ENCODE measurements at places on chromosomes 2 and 18.

DNA sequence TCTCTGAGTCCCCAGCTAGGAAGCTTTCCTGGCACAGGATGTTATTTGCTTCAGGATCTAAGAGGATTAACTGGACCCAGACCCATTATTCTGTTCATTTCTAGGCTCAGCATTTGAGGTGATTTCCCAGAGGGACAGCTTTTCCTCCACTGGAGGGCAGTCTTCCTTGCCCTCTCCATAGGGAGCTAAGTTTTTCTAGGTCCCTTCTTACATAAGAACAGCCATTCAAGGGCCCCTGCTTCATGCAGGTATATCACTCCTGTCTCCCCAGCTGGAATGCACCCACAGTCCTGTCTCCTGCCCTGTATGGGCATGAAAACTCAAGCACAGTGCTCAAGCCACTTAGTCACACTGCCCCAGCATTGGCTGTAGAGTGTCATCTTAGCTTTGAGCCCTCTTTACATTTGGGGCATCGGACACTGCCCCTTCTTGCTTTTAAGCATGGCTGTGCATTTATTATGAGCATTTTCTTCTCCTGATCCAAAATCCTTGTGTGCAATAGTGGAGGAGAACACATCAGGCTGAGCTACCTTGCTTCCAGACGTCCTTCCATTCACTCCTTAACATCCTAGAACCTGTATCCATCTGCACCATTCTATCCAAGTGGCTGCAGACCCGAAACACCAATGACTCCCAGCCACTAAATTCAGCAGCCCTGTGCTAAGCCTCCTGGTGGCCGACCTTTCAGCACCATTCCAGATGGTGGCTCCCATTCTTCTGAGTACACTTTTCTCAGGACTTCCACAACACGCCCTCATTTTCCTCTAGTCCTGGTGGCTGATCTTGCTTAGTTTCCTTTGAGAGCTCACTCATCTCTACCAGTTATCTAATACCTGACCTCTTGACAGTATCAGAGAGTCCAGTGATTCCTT, 80.0 kb downstream of the COPS8 start:
- no peak for DNase-seq

DNA sequence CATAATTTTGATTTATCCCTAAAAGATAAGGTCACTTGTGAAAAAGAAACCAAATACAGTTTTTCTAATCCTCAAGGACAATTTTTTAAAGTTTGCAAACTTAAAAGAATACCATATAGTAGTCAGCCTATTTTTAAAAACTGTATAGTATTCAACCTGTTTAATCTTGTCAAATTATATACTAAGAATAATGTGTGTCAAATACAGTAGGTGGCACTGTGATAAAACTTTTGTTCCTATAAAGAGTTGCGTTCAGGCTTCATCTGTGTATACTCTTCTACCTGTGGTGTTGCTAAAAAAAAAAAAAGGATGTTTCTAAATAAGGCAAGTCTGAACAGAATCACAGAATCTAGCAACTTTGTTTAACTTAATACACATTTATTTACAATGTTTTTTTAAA, 68.6 kb downstream of the CCDC138 start:
- DNase-seq: no peak

DNA sequence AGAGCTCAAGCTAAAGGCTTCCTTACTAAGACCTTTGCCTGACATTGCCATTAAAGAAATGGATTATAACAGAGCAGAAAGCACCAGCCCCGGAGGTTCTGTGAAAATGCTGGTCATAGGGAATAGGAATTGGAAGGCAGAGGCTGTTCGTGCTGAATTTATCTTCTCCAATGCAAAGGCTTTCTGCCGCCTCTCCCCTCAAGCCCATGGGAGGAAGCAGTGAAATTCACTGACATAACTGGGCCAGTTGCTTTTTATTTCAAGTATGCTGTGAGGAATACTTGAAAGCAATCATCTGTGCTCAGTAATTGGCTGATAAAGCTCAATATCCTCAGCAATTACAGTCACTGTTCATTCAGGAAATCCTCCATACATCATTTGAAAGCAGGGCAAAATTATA, 85.4 kb upstream of the LINC00305 start:
- no peak for DNase-seq

DNA sequence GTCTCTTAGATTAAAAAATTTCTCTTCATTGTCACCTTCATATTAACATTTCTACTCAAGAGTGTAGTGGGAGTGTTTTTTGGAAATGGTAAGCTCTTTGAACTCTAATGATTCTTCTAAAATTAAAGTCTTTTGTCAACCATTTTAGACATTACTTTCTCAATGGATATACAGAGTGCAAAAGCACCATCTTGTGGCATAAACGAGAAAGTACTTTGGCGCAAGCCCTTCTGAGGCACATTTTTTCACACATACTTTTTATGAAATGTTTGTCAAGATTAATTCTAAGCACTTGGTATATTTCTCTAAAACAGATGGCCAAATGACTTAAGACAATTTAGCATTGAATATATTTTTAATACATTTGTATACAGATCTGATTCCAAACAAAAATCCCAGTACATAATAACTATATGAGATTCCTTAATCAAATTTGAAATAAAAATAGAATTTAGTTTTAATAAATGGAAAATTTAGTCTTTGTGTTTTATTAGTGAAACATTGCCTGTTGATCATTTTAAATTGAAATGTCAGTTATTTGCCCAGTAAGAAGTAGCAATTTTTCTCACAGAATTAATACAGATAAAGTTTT, 63.3 kb upstream of the GALNT5 start:
- no peak for DNase-seq

DNA sequence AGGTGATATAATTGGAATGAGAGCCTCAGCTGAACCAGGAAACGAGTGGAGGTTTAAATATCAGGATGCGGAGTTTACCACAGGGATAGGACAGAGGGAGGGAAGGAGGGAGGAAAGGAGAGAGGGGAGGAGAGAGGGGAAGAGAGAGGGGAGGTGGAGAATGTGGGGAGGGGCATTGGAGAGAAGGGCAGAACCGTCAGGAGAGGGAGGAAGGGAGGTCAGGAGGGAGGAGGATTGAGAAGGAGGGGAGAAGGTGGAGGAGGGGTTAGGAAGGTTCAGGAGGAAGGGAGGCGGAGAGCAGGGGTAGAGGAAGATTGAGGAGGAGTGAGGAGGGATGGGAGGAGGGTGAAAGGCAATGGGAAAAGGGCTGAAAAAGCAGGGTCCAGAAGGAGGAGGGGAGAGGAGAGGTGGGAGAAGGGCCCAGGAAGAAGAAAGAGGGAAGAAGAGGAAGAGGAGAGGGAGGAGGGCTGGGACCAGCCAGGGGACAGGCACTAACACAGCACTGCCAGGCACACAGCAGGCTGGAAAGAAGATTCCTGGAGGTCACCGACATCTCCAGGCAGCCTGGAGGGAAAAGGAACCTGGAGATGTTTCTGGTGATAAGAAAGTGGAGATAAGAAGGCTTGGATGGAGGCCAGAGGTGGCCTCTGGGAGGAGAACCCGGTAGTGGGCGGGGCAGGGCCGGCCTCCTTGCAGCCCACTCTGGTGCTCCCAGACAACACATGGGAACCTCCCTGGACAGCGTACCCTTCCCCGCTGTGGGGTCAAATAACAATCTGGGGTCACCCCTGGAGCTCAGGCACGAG, 176.7 kb upstream of the SMAD2 start:
- DNase-seq: no peak

GRCh38 chr2:169042856-169043255, 11.7 kb upstream of the ABCB11 start:
- no peak for DNase-seq

- DNase-seq: no peak
Observed at GRCh38 chr2:58449286-58450010, 208.3 kb upstream of the FANCL start.

- DNase-seq: no peak
Observed at GRCh38 chr2:111066062-111066593, 54.6 kb upstream of the BCL2L11 start.

- no peak for DNase-seq
Observed at GRCh38 chr2:179233626-179234430, 30.8 kb downstream of the SESTD1 start.

GRCh38 chr2:194587739-194588270, 1069.2 kb upstream of the SLC39A10 start:
- no peak for DNase-seq

- no peak for DNase-seq
Observed at GRCh38 chr2:177014946-177015345, 197.6 kb upstream of the HNRNPA3 start.

DNA sequence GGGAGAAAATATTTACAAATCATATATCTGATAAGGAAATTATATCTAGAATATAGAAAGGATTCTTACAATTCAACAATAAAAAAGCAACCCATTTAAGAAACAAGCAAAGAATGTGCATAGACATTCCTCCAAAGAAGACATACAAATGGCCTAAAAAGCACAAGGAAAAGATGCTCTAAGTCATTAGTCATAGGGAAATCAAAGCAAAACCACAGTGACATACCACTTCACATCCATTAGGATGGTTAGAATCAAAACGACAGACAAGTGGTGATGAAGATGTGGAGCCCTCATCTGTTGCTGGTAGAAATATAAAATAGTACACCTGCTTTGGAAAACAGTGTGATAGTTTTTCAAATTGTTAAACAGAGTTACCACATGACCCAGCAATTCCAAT, 48.2 kb downstream of the MAPRE2 start:
- DNase-seq: no peak

GRCh38 chr18:60894254-60894945, 438.8 kb upstream of the CDH20 start:
- no peak for DNase-seq

DNA sequence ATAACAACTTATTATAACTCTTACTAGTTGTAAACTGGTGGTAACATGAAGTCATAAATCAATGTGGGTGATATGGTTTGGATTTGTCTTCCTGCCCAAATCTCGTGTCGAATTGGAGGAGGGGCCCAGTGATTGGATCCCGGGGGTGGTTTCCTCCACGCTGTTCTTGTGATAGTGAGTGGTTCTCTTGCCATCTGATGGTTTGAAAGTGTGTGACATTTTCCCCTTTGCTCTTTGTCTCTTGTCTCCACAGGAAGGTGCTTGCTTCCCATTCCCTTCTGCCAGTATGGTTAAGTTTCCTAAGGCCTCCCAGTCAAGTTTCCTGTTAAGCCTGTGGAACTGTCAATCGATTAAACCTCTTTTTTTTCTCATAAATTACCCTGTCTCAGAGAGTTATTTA, 321.6 kb downstream of the DSEL start:
- no peak for DNase-seq

GRCh38 chr2:203781151-203781550, 74.7 kb downstream of the CD28 start:
- no peak for DNase-seq

GRCh38 chr2:158181171-158181570, 79.5 kb downstream of the UPP2 start:
- no peak for DNase-seq

DNA sequence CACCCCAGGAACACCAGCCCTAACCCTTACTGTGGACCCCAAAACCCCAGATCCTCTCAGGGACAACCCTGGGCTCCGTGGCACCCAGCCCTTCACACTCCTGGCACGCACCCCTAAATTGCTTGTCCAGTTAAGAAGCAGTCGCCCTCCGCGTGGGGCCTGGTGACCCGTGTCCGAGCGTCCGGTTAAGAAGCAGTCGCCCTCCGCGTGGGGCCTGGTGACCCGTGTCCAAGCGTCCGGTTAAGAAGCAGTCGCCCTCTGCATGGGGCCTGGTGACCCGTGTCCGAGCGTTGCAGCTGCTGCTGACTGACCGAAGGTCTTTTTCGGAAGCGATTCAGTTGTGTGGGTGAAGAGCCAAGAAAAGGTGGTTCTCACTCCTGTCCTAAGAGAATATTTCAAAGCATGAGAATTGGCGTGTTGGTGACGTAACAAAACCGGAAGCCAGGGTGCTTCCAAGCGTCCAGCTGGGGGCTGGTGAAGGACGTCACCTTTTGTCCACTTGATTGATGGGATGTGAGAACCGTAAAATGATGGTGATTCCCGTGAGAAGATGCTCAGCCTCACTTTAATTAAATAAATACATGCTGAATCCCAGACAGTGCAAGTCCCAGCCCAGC, 70.5 kb downstream of the KCNG2 start:
- DNase-seq: no peak

- DNase-seq: no peak
Observed at GRCh38 chr2:161488879-161489278, 72.8 kb downstream of the TBR1 start.

GRCh38 chr2:64595397-64596176, 58.1 kb downstream of the SERTAD2 start:
- DNase-seq: no peak

All from stimulated activated naive B cell treated with anti-CD40 and anti-IgM and Interleukin-4, amounts not matched to agents 10 μg/mL and 1 μg/mL and 100 μg/mL, for 72 hours (primary cell).